Urothelium cell line (cell line): ENCODE measurements at places on chromosomes 16 and 17.

- no peak for DNase-seq
Observed at GRCh38 chr16:22264786-22265185, 32.4 kb upstream of the POLR3E start.

- DNase-seq = no peak
Observed at GRCh38 chr17:66920950-66921349, 43.6 kb upstream of the CACNG4 start.

DNA sequence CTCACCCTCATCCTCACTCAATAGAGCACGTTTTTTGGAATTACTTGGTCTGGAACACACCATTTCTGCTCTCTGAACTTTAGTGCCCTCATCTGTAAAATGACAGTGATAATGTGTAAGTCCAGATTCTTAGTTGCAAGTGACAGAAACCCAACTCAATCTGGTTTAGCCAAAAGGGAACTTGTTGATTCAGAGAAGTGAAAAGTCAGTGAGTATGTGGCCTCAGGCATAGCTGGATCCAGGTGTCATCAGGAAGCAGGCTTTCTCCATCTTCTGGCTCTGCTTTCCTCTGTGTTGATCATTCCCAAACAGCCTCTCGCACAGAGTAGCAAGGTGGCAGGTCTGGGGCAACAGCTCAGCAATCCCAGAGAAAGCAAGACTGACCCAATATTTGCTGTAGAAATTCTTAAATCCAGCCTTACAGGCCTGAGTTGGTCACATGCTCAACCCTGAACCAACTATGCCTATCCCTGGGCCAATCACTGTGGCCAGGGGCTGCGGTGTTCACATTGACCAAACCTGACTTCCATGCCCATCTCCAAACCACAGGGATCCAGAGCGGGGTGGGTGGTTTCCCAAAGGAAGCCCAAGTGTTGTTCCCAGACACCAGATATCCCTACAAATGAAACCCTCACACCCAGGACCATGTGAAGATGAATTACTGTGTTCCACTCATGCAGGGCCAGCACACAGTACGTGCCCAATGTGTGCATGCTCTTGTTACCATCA lies 23.3 kb upstream of the ALKBH5 start:
- DNase-seq = no peak

- no peak for DNase-seq
Observed at GRCh38 chr17:36720131-36720530, 118.7 kb downstream of the MRM1 start.

GRCh38 chr17:75642784-75643642 lies 9.8 kb downstream of the SMIM5 start:
- DNase-seq = no peak

GRCh38 chr17:43598357-43599045 lies 52.4 kb upstream of the ETV4 start:
- DNase-seq = no peak

GRCh38 chr17:55663400-55663799 lies 59.3 kb downstream of the TMEM100 start:
- no peak for DNase-seq

- no peak for DNase-seq
Observed at GRCh38 chr16:78179666-78180065, 80.2 kb downstream of the WWOX start.

- no peak for DNase-seq
Observed at GRCh38 chr16:9607515-9608230, 516.2 kb downstream of the HAPSTR1 start.

DNA sequence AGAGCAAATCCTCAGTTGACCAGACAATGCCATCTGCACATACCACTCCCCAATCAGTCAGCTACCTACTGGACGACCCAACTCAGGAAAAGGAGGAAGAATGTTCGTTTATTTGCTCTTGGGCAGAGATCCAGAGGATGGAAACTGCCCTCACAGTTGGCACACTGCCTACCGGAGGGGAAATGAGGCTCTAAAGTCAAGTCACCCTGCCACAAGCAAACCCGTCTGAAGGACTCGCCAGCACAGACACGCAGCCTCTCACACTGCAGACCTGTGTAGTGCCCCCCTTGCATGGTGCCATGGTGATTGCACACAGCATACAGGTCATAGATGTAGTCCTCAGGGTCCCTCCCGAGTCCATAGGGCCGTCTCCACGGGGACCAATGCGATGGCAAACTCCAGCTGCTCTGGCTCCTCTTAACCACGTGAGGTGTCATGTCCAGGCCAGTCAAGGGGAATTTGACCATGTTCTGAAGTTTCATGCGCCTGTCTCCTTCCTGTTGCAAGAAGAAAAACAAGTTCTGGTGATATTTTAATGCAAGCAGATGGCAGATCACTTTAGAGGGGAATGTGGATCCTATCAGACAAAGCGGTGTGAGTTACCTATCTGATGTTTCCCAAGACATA lies 69.5 kb downstream of the USP31 start:
- DNase-seq = no peak

GRCh38 chr17:49457564-49458535 lies 37.2 kb upstream of the NGFR start:
- no peak for DNase-seq

DNA sequence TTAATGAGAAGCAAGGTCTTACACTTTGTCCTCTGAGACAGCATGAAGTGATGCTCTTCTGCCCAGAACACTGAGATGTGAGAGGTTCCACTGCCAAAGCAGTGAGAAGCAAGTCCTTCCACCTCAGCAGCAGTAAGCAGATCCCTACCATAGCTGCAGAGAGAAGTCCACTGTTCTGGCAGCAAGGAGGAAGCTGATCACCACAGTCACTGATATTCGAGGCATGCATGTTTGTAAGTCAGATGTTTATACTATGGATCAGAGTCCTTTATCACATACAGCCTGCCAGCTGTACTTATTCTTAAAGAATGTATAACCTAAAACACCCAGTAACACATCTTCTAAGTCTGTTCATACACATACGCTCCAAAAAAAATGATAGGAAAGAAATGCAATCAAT lies 18.2 kb upstream of the METTL2A start:
- no peak for DNase-seq

GRCh38 chr16:75462806-75463205 lies 1.7 kb downstream of the TMEM170A start:
- no peak for DNase-seq

DNA sequence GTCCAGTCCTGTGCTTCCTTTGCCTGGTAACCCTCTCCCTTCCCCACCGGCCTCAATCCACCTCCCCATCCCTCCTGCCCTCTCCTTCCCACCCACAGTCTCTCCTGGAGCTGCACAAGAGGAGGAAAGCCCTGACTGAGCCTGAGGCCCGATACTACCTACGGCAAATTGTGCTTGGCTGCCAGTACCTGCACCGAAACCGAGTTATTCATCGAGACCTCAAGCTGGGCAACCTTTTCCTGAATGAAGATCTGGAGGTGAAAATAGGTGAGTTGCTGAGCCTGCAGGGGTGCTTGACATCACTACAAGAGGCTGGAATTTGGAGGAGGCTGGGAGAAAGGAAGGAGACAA lies 1.3 kb downstream of the PLK1 start:
- no peak for DNase-seq

DNA sequence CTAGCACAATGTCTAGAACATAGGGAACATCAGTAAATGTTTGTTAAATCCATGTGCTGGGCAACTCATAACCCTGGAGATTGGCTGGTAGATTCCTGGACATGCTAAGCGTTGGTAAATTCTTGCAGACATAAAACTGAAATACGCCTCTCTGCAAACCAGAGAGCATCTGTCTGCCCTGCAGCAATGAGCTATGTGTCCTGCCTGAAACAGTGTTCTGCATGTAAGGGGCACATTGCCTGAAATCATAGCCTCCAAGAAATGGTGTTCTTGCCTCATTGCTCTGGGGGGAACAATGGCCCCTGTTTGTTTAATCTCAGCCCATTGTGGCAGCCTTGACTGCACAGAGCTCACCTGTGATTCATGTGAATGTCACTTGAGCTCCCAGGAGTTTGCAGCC lies 113.5 kb upstream of the CCL2 start:
- DNase-seq = no peak

DNA sequence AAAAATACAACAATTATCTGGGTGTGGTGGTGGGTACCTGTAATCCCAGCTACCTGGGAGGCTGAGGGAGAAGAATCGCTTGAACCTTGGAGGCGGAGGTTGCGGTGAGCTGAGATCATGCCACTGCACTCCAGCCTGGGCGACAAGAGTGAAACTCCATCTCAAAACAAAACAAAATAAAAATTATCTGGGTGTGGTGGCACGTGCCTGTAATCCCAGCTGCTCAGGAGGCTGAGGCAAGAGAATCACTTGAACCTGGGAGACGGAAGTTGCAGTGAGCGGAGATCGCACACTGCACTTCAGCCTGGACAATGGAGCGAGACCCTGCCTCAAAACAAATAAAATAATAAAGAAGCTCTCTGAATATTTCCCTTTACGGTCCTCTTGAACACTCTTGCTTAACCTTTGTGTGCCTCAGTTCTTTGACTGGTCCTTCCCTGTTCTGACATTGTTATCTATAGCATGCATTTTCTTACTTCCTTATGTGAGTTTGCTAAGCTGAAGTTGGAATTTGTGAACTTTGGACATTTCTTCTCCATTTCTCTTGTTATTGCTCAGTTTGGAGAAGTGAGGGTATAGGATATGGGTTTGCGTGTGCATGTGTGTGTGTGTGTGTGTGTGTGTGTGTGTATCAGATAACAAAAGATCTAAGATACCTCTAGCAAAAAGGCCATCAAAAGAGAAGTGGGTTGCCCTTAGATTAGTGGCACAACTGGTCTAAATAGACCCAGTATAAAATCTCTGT lies 29.7 kb upstream of the WSB1 start:
- DNase-seq = no peak

- no peak for DNase-seq
Observed at GRCh38 chr17:39622380-39623006, 4.3 kb upstream of the PPP1R1B start.

- DNase-seq = no peak
Observed at GRCh38 chr17:17778308-17779014, 58.3 kb downstream of the SREBF1 start.

GRCh38 chr17:30476726-30477082 lies 504 bp upstream of the GOSR1 start:
- DNase-seq = no peak

GRCh38 chr17:36837195-36837938 lies 99.9 kb upstream of the LHX1 start:
- DNase-seq = no peak

- DNase-seq = no peak
Observed at GRCh38 chr17:7352503-7352889, 534 bp downstream of the KCTD11 start.

GRCh38 chr16:65445313-65446260 lies 323.7 kb upstream of the CDH11 start:
- DNase-seq = no peak

GRCh38 chr17:36937959-36938565 lies 787 bp downstream of the LHX1 start:
- no peak for DNase-seq

DNA sequence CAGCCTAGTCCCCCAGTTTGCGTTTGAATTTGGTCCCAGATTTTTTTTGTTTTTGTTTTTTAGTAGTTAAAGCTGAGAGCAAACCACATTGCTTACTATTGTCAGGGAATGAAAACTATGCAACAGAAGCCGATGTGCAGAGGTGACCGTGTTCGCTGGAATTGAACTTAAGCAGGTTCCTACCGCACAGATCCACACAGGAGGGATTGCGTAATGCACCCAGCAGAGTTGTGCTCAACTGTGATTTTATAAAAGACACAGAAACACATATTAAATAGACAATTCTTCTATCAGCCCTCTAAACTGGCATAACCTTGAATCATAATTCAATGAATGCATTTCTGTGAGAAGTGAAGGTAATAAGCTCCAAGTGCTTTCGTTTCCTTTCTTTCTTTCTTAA lies 443.0 kb downstream of the WWOX start:
- no peak for DNase-seq

GRCh38 chr16:51143196-51143977 lies 7.7 kb downstream of the SALL1 start:
- no peak for DNase-seq

GRCh38 chr16:81967358-81967757 lies 43.9 kb downstream of the SDR42E1 start:
- no peak for DNase-seq

DNA sequence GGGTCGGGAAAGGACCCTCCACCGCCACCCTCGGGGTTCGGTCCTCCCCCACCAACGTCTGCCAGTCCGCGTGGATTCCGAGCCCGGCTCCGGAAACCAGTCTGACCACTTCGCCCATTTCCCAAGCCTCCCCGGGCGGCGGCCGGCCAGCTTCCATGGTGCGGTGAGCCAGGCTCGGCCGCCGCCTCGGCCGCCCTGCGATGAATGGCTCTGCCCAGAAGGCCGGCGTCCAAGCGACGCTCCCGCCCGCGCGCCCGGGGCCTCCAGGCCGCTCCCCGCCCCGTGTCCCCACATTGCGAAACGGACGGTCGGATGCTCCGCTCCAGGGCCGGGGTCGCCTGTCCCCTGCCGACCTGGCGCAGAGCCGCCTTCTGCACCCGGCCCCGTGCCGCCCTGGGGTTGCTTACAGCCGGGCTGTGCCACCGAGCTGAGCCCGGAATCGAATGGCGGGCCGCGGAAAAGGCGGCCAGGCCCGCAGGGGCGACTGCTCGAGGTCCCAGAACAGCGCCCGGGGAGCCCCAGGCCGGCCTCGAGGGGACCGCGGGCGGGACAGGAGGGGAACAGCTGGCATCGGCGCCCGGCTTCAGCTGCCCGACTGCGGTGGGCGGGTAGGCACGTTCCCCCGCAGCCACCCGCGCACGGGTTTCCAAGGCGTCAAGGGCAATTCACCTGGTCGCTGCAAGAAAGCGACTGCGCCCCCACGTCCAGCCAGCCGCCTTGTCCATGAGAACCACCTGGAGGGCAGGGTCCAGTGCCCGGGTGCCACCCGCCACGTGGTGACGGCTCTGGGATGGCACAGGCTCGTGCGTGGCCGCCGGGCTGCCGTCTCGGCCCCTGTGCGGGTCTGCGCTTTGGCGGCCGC lies 18.3 kb upstream of the CBX8 start:
- no peak for DNase-seq

GRCh38 chr16:12390074-12390605 lies 413.5 kb downstream of the CPPED1 start:
- no peak for DNase-seq

DNA sequence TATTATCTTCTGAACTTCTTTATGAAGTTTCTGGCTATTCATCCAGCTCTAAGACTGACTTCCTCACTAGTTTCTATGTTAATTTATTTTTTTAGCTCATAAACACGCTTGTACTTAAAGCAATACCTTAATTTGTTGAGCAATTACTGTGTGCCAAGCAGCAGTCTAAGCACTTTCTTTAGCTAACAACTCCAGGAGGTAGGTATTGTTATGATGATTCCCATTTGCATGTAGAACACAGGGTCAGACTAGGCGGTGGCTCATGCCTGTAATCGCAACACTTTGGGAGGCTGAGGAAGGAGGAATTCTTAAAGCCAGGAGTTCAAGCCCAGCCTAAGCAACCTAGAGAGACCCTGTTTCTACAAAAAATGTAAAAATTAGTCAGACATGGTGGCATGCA lies 19.8 kb downstream of the DNAH3 start:
- no peak for DNase-seq

GRCh38 chr16:59045501-59045900 lies 311.4 kb upstream of the GOT2 start:
- DNase-seq = no peak
